ENCODE measurements at places on chromosomes 1 and 21.

DNA sequence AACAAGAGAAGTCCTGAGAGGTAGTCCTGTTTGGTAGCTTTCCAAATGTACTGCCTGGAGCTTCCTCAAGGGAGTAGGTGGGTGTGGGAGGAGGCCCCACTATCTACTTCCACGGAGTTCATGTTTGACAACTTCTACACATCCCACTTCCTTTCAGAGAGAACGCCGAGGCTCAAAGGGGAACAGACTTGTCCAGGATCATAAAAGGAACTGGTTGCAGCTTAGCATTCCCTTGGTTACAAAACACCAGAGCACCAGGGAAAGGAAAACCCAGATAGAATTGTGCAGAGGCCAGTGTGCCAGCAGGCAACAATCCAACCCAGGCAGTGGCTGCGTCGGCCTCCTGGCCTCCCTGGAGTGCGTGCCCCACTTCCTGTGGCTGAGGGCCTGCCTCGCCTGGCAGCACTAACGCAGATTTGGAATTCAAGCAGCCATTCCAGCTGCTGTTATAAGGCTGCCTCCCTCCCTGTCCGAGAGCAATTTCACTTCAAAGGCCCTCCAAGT is 4.2 kb upstream of the RAP1GAP start:
- no peak for DNase-seq

- DNase-seq, result no peak
Measured at GRCh38 chr1:204093421-204093717, 20.5 kb downstream of the SOX13 start.

DNA sequence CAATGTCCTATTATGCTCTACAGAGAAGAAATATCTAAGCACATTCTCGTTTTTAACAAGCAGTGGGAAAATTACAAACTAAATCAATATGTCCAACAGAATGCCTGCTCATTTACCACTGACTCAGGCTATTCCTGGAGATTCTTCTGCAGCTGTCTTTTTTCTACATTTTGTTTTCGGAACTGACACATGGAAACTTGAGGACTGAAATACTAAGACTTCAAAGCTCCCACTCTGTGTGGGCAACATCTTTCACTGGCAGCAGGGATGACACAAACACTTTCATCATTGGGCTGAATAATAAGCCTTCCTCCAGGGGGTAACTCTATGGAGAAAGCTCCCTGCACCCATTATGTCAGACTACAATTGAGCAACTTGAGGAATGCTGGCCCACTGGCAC is 175.5 kb upstream of the NCAM2 start:
- DNase-seq, result no peak

DNA sequence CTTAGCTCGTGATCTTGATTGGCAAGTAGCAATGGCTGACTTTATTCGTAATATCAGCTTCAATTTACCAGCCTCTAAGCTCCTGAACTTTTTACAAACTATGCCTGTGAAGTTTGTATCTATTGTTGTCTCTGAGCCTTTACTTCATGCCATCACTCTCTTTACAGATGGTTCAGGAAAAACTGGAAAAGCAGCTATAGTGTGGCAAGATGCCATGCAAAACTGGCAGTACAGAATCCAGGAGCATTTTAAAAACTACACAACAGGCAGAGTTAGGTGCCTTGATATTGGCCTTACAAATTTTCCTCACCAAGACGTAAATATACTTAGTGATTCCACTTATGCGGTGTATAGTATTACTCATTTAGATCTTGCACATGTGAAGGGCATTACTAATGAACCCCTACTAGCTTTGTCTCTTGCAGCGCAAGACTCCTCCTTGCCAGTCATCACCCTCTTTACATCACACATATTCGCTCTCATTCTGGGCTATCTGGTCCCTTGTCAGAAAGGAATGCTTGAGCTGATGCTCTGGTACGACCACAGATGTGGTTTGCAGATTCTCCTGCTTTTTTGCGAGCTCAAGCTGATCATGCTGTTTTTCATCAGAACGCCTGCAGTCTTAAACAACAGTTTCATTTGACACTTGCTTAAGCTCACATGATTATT is 36.3 kb downstream of the CLCA1 start:
- no peak for DNase-seq

DNA sequence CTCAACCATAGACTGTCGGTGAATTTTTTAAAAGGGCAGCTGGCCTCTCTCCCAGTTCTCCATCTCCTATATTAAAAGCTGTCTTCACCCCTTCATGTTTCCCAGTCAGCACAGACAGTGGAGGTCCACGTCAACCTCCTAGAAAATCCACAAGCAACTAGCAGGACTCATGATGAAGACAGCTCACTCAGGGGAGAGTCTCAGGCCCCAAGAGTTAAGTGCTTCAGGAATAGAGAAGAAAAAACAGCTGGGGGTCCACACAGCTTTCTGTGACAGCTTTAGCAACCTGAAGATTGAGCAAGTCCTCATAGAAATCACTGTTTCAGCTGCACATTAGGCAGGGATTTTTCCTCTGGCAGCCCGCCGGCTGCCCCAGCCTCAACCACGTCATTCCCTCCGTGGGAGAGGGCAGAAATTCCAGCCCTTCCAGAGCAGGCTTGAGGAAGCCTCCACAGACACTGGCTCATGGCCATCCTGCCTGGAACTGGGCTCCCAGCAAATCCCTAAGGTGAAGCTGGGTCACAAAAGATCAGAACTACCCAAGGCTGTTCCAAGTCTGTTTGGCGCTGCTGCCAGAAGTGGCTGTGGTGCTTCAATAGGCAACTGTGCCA is 15.2 kb downstream of the GPR161 start:
- DNase-seq, result no peak

DNA sequence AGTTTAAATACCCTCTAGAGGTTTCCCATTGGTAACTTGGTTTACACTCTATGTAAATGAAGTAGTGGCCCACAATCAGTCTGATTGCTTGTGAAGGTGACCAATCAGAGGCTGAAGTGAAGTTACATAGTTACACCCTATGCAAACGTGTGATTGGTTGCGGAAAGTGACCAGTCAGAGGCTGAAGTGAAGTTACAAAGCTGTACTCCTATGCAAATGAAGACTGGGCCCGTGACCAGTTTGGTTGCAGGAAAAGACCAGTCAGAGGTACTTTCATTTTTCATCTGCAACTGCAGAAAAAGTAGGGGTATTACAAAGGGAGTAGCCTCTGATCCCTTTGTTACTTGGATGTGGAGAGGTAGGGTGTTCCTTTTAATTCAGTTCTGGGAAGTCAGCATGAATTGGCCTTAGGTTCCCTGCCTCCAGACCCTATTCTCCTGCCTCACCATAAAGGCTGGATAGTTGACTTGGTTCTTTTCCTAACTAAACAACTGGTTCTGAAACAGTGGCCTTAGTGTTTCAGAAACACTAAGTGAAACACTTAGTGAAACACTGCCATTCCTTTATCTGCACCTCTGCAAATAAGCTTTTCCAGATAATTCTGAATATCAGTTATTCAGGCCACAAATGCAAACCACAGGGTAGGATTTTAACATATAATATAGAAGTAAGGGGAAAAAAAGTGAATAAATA is 39.3 kb downstream of the MAGI3 start:
- no peak for DNase-seq

DNA sequence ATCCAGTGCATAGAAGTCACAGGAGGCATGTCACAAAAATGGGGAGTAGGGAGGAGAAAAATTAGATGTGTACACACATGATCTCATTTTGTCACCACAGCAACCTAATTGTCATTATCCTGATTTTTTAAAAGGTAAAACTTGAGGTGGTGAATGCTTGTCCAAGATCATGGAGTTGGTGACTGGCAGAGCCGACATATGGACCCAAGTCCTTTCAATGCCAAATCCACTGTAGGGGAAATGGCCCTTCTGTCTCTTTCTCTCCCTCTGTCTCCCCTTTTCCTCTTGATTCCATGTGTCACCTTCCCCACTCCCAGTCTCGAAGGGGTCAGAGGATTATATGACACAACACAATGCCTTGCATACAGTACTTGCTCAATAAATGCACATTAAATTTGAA is 65.7 kb upstream of the JUN start:
- no peak for DNase-seq

GRCh38 chr1:27149084-27149761 is 5.7 kb downstream of the SLC9A1 start:
- no peak for DNase-seq

DNA sequence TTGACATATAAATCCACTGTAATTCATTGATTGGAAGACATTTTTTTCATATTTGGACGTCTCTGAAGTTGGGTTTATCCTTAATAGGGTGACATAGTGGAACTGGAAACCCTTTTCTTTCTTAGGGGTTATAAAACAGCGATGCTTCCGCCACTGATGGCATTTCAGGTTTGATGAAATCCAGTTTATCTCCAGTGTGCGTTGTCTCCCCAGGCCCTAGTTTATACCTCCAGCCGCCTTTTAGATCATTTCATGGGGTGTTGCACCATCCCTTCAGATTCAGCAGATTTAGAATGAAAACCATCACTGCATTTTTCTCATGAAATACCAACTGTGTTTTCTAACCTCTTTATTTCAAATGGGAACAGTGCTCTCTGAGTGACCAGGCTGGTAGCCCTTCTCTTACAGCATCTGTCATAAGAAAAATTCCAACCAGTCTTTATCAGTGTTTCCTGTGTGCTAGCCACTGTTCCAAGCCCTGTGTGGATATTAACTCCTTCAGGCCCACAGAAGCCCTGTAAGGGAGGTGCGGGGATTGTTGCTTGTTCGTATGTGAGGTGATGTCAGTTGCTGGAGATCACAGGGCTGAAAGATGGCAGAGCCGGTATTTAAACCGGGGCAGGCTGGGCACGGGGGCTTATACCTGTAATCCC is 19.0 kb downstream of the H6PD start:
- no peak for DNase-seq

All from naive thymus-derived CD8-positive, alpha-beta T cell (primary cell).